Lower lobe of right lung (tissue), 2 donors: ENCODE measurements at places on chromosomes 6 and 20. TPM values are rescaled to one million over a fixed set of nuclear protein-coding genes. Genes with fewer than 3 reads are reported as not detected.

Gene KCNK16
- total RNA-seq, result not detected

Gene PTCHD4
- total RNA-seq, result 2.3 TPM

Gene ZNF391
- total RNA-seq, result 2.0 TPM

Gene ACSS1
- total RNA-seq, result 41.8 TPM

Gene DSE
- total RNA-seq, result 59.7 TPM

Gene SLC44A4
- total RNA-seq, result 53.7 TPM

Gene NOX3
- not detected for total RNA-seq
